ENCODE measurements at places on chromosomes 3 and 15. TPM values are rescaled to one million over a fixed set of nuclear protein-coding genes. Genes with fewer than 3 reads are reported as not detected.

KIF7 gene
- 13.2 TPM for total RNA-seq

CRELD1 gene
- 45.6 TPM for total RNA-seq

DNA sequence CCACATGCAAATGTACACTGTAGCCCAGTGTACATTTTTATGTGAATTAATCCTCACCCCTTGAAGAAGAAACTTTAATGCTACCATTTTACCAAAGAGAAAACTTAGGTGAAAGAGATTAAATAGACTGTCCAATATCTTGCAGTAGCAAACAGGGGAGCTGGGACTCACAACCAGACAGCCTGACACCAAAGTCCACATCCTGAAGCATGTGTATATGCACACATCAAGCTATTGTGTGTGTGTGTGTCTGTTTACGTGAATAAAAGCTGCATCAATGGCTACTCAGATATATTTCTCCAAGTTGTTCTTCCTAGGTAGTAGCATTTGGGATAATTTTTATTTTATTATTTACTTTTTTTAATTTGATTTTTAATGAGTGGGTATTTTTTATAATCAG is 6.7 kb downstream of the ANO10 start:
- DNase-seq, result no peak

DNA sequence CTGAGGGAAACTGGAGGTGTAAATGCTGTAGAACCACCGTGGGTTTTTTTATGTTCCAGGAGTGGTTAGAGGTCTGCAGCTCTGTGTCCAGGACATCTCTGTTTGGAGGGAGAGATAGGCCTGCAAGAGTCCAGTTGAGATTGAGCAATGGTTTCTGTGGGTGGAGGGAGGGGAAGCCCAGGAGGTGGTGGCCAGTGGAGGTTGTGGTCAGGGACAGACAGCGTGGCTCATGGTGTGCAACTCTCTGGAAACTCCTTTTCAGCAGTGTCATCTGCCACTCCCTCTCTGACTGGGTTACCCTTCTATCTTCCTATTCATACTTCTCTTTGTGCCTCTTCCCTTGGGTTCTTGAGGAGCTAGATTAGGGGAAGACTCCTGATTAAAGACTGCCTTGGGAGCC is 9.6 kb downstream of the XCR1 start:
- no peak for DNase-seq

ATP10A gene
- 4.2 TPM for total RNA-seq

GRCh38 chr15:99481951-99482230 is 83.9 kb upstream of the MEF2A start:
- no peak for DNase-seq

DNA sequence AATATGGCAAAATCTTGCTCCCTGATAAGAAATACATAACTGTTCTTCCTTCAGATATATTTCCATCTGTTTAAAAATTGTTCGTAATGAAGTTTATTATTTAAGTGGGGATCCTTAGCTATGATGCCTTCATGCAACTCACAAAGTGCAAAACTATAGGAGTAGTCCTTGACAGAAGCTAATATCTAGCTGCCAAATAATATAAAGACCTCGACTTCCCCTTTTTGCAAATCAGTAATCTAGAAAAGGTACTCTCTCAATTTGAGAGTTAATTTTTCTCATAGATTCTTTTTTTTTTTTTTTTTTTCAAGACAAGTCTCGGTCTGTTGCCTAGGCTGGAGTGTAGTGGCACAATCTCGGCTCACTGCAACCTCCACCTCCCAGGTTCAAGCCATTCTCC is 23.0 kb downstream of the SLTM start:
- no peak for DNase-seq

DNA sequence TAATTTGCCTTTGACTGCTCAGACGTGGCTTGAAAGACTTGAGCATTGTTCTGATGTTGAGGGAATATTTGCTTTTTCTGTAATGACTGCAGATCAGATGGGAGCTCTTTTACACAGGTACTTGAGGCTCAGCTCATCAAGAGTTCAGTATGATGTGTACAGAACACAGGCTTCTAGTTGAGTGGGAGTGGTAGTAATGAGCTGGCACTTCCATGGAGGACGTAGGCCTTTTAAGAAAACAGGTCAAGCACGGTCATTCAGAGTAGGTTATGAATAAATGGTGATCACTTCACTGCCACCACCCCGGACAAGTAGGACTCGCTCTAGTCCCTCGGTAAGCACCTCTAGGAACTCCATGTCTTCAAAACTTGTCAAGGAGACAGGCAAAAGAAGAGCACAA is 8.8 kb downstream of the EMC4 start:
- no peak for DNase-seq

- no peak for DNase-seq
Observed at GRCh38 chr3:187567661-187568121, 102.5 kb downstream of the SST start.

- peak; percentile 86 for DNase-seq
Observed at GRCh38 chr15:67784090-67784781, 41.1 kb upstream of the SKOR1 start.

TM6SF1 gene
- not detected for total RNA-seq

DNA sequence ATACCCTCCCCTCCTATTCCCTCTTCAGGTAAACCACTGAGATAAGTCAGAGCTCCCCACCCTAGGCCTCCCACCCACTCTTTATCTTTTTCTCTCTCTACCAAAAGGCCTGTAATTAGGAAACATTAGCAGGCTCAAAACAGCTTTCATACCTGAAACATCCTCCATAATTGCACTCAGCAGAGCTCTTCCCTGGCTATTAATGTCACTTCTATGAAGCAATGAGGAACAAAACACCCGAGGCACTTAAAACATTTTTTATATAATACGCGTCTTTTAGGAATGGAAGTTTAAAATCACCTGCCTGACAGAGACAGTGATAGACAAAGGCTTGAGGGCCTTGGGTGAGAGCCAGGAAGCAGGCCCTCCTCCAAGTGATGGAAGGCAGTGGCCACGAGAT is 138.9 kb downstream of the EPHB1 start:
- no peak for DNase-seq

BUB1B gene
- total RNA-seq, result 120 TPM

ST3GAL6 gene
- 1.7 TPM for total RNA-seq

DNA sequence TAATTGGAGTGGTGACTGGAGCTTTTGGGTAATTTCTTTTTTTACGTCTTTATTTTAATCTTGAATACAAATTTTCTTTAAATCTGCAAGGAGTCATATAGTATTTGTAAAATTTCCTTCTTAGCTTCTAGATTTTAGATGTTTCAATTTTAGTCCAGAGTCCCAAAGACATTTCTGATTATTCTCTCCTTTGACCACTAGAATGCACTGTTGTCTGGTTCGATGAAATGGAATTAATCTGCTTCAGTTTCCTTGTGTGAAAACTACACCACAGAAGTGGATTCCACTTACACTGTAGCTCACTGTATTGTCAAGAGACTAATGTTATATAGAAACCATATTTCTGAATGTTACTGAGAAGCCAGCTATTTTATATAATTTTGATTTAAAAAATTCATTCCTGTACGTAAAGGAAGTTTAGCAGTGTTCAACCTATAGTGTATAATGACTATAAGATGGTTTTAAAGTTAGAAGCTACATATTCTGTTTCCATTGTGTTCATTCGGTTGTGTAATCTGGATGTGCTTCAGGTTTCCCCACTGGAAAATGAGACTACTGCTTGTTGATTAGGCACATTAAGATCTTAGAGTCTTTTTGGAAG is 6.1 kb downstream of the GRAMD1C start:
- no peak for DNase-seq

DNA sequence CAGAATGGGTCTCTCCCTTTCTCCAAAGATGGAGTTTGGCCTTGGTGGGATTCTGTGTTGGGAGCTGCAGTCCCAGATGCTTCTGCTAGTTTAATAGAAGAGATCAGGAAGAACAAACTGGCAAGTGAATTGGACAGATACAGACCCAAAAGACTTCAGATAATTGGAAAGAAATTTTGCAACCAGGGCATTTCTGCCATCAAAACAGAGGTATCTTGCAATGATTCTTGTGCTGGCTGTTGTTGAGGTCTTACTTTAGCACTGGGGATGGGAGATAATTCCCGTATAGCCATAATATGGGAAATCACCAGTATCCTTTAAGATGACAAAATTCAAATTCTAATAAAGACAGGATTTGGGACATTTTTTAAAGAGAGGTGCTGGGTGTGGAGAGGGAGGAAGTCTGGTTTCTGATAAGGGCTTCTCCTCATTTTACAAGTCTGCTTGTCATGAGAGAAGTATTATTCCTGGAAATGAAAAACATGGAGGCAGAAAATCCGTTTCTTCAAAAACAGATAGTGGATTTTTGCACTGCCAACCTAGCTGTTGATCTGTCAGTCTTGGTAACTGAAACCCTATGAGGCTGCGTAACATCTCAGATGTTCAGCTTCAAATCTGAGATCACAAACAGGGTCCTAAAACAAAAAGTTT is 40.1 kb downstream of the FNDC3B start:
- DNase-seq, result no peak

GOLGA6A gene
- not detected for total RNA-seq

SMCO1 gene
- total RNA-seq, result not detected

GRCh38 chr3:11672363-11672762 is 28.6 kb upstream of the VGLL4 start:
- no peak for DNase-seq

- no peak for DNase-seq
Observed at GRCh38 chr15:42085721-42086120, 8.6 kb downstream of the PLA2G4D start.

GRCh38 chr3:113222451-113223086 is 11.2 kb downstream of the BOC start:
- DNase-seq, result no peak

CCR5 gene
- 1.6 TPM for total RNA-seq

DNA sequence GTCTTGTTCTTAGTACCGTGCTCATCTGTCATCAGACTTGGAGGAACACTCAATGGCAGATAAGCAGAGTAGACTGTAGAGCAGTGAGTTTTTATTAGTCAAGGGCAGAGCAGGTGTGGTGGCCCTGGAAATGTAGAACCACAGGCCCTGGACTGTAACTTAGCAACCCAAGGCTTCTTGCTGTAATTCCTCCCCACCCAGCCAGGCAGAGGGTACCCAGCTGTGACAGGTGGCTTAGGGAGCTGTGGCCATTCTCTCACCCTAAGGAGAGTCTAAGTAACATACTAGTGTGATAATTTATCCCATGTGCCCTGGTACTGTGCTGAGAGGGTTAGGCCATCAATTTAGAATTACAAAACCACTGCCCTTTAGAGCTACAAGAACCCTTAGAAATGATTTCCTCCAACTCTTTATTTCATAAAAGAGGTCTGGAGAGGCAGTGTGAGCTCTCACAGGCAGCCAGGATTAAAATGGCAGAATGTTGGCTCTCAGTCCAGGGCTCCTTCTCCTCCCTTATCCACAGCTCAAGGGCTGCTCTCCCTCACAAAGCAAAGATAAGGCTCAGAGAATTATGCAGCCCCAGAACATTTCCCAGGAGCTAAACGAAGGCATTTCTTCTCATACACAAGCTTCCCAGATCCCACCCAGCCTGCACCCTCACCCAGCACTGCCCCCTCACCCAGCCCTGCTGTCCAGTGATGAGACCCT is 3.0 kb downstream of the POMGNT2 start:
- DNase-seq, result no peak

DNA sequence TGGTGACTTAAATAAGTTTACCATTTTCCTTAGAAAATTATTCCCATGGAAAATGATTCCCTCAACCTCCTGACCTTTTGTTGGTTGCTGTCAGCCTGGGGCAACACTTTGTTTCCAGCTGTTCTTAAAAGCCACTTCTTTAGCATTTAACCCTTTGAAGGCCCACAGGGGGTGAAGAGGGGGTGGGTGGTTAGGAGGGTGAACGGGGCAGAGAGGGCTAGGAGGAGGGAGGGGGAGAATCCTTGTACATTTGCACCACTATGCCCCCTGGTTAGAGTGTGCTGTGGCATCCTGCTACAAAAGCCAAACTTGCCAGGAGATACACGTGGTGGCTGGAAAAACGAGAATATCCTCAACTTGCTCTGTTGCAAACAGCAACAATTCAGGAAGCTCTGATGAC is 273.2 kb upstream of the RGMA start:
- no peak for DNase-seq

DNA sequence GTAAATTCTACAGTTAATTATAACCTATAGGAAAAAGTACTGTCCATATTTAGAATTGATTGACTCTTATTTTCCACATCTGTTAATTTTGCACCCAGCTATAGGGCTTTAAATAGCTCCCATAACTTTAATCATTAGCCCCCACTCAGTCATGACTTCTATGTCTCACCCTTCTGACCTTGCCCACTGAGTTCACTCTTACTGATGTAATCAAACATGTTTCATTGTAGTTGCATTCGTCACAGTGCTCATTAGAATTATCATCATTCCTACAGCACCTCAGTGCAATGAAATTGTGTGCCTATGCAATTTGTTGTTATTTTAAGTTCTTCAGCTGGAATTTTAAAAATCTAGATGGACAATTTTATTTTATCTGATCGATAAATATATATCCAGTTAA is 151.4 kb downstream of the TIGIT start:
- no peak for DNase-seq

DNA sequence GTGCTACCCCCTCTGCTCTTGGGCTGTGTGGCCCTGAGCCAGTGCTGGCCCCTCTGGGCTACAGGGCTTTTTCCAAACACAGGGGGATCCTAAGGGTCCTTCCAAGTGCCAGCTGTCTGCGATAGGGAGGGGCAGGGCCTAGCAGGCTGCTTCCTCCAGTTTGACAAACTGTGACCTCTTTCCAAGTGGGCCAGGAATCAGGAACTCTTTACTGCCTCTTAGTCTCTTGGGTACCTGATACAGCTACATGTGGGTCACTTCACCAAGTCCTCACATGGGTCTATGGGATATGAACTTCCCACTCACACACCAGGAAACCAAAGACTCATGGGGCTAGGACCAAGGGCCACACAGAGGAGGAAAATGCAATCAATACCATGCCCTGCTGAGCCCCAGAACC is 25.4 kb downstream of the SEC61A1 start:
- no peak for DNase-seq

GRCh38 chr3:82145742-82146141 is 384.3 kb upstream of the GBE1 start:
- no peak for DNase-seq

PPARG gene
- 46.4 TPM for total RNA-seq

DNA sequence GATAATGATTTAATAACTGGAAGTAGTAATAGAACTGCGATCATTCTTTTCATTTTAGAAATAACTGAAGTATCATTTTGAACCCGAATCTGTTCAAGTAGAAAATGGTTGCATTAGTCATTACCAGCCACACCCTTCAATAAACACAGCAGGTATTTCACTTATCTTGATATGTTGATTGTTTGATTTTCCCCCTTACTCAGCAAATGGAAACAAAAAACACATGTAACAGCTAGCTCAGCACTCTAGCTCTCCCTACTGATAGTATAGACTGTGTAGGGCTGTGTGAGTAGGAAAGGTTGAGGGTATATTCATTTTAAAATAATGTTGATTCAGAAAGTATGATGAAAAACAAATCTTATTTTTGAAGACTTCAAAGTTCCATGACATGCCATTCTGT is 1.1 kb upstream of the GPR149 start:
- no peak for DNase-seq

Data from Peyer's patch (tissue), 4 donors.